ENCODE measurements at places on chromosomes 16 and 17. TPM values are rescaled to one million over a fixed set of nuclear protein-coding genes. Genes with fewer than 3 reads are reported as not detected.

The TNFRSF17 gene
- not detected for total RNA-seq

The XPO6 gene
- total RNA-seq: 112 TPM

The KRTAP3-2 gene
- not detected for total RNA-seq

The MT1G gene
- not detected for total RNA-seq

The SOX15 gene
- total RNA-seq: 0.14 TPM

The HAS3 gene
- 4.5 TPM for total RNA-seq

The FBXW10B gene
- 0.79 TPM for total RNA-seq

The CCL3 gene
- not detected for total RNA-seq

The KRTAP2-3 gene
- not detected for total RNA-seq

The KRT15 gene
- total RNA-seq: 0.51 TPM

The DYNLRB2 gene
- not detected for total RNA-seq

The CACNG1 gene
- total RNA-seq: not detected

The SLC16A13 gene
- total RNA-seq: 2.2 TPM

The MT1E gene
- total RNA-seq: 103 TPM

The CCL1 gene
- total RNA-seq: not detected

The SIAH1 gene
- 35.6 TPM for total RNA-seq

The NXN gene
- 123 TPM for total RNA-seq

The KRT10 gene
- total RNA-seq: 4.9 TPM

The ABCC12 gene
- not detected for total RNA-seq

The HEATR9 gene
- not detected for total RNA-seq

The FAM171A2 gene
- total RNA-seq: 7.0 TPM

The AANAT gene
- not detected for total RNA-seq

The CDH5 gene
- total RNA-seq: 713 TPM

The CCDC137 gene
- total RNA-seq: 14.1 TPM

The C17orf58 gene
- 35.6 TPM for total RNA-seq

The C17orf78 gene
- not detected for total RNA-seq

The DNAAF8 gene
- 0.70 TPM for total RNA-seq

The GSDMA gene
- not detected for total RNA-seq
